ENCODE measurements at places on chromosomes 12 and 14.

- peak; percentile 24 for DNase-seq
These were observed at the start of gene C14orf93 for GRCh38 chr14:23009939-23010726. C14orf93 (minus strand) TSS chr14:23010143; CDS start chr14:22999023, 11,120 bp downstream.

DNA sequence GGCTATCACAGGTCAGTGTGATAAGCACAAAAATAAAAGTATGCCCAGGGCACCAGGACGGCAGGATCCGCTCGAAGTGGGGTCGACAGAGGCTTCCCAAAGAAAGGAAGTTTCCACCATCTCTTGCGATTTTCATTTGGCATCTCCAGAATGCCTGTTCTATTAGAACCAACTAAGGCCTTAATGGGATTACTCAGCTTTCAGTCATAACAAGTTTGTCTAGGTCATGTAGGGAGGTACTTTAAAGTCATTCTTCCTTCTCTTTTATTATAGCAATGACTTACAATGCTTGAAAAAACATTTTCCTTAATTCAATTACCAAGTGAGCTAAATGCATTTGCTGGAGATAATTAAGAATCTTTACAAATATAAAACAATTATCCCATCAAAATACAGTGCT lies 83.6 kb upstream of the DIO3 start:
- DNase-seq, result no peak

DNA sequence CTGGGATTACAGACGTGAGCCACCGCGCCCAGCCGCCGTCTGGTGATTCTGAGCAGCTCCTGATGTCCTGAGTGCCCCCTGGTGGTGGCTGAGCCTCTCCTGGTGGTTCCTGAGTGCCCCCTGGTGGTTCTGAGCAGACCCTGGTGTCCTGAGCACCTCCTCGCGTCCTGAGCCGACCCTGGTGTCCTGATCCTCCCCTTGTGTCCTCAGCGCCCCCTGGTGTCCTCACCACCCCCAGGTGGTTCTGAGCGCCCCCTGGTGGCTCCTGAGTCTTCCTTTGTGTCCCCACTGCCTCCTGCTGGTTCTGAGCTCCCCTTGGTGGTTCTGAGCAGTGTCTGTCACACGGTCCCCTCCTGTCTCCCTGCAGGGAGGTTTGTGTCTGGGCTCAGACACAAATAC lies 1304.9 kb downstream of the TMEM121 start:
- DNase-seq, result no peak

- no peak for DNase-seq
These were observed 73.4 kb downstream of the FRMD6 start for GRCh38 chr14:51725061-51725460.

- DNase-seq, result no peak
These were observed 39.8 kb upstream of the NUAK1 start for GRCh38 chr12:106178562-106178961.

GRCh38 chr12:120470150-120470784 lies 719 bp upstream of the SRSF9 start:
- no peak for DNase-seq

DNA sequence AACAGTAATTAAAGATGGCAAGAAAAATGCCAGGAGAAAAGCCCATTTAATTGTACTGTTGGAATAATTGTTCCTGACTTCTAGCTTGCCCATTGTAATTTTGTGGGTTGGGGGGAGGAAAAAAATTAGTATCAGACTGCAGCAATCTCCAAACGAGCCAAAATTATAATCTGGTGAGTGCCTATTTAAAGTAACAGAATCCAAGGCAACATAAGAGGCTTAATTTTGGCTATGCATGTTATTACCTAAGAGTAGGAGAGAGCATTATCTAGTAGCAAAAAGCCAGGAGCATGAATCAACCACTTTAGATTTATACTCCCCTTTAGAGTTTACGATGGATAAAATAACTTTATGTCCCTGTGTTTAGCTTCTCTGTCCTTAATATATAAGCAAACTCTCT lies 14.6 kb upstream of the DENND5B start:
- DNase-seq, result no peak

DNA sequence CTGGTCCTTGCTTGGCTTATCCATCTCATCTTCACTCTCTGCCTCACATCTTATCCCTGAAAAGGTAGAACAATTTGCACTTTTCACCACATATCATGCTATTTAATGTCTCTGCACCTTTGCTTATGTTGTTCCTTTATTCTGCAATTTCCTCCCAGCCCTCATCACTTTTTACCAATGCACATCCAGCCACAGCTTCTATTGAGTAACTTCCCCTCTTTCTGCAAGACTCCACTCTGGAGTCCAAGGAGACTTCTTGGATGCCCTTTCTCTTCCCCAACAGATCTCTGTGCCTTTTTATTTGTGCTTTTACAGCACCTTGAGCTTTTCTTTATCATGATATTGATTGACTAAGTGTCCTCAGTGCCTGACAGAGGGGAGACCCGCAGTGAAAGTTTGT lies 797.1 kb downstream of the VRK1 start:
- DNase-seq, result no peak

GRCh38 chr14:66281036-66281776 lies 205.0 kb upstream of the CCDC196 start:
- no peak for DNase-seq

DNA sequence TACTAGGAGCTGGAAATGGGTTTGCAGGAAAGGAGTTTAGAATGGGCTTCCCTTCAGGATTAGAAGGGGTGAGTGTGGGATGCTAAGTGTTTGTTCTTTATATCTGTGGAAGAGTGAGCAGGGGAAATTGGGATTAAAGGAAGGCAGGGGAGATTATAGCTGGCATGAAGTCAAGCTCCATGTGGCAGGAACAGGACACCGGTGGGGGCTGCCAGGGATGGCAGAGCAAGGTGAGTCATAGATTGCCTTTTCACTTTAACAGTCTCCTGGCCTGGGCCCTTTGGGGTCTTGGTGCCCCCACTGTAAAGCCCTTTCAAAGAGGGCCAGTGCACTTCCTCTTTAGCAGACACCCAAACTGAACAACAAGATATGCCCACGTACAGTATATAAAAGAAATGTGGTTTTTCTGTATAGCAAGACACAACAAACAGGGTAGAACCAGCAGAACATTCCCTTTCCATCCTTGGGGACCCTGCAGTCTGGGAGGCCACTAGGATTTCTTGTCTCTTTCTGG lies 23.1 kb upstream of the FBXO21 start:
- DNase-seq, result no peak

DNA sequence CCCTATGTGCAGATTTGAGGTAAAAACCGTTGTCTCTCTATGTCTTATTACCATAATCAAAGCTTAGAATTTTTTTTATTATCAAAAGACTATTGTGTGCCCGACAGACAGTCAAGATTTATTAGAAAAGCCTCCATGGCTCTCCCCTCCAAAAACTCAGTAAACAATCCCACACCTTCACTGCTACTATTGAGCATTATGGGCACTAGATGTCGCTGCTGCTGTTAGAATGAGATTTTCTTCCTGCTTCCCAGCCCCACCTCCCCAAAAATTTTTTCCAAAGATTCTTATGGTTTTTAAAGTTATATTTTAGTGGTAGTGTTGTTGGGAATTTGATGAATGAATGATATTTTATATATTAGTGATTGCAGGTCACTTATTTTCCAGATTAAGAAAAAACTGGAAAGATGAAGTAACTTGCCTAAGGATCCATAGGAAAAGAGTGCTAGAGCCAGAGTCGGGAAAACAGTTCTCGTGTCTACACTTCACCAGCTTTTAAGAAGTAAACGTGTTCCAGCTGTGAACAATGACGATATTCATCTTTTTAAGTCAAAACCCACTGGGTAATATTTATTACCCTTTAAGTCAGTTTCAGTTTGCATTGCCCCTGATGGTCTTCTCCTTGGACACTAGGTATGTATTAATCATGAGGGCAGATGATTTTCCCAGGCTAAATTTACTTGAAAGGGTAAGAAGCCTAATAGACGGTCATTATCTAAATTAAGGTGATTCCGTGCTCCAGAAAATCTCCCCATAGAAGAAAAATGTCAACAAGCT lies 12.2 kb upstream of the FOXG1 start:
- no peak for DNase-seq

DNA sequence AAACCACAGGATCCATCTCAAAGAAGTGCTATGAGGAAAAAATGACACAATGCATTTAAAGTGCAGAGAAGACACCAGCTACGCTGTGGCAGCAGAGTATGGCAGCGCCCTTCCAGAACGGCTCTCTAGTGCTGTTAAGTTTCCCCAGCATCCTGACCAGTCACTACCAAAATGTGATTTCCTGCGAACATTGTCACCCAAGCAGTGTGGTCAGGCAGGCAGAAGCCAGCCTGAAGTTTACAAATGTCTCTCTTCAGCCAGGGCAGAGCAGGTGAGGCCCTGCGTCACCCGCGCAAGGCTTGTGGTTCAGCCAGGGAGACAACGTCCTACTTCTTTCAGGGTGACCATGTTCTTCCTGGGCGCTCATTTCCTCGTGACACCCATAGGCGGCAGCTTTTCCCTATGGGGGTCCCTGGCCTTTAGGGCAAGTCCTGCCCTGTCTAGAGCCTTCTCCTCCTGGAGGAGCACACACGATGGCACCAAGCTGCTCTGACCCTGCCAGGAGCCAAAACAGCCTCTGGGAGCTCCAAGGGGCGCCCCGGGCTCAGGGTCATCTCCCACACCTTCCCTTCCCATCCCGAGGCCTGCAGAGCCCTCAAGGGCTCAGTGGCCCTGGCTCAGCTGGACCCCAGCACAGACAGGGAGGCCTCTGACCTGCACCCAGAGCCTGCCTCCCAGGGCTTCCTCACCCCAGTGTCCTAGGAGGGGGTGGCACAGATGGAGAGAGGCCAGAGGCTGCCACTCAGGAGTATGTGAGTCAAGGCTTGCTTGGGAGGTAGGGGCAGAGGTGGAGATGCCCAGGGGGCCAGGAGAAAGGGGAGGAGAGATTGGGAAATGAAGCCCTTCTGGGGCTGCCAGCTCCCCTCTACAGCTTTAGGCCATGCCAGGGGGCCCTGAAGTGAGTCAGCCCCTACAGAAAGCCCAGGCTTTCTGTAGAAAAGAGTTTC lies 41.9 kb downstream of the PSMA6 start:
- DNase-seq, result no peak

DNA sequence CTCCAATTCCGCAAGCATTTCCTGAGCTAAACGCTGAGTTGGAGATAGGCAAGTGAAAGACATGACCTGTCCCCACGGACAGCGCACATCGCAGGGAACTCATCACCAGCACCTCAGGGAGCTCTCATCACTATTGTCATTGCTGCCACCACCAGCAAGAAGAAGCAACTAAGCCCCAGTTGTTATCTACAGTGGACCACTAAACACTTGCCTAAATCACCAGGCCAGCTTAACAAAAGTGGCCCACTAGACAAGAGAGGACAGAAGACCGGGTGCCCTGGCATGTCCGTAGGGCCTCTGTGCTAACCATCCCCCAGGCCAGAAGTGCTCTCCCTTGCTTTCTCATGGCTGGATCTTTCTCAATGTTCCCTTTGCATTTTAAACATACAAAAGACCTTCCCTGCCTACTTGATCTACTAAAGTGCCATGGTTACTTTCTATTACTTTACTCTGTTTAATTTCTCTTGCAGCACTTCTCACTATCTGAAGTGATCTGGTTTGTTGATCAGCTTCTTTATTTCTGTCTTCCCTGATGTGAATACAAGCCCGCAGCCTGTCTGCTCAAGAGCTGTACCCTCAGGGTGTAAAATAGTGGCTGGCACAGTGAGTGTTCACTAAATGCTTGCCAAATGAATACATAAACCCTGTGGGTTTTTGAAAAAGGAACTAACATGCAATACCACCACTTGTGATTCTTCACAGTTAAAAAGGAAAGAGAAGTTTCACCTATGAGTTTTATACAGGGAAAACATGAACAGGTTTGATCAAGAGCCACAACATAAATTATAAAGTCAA lies 60.9 kb upstream of the RFLNA start:
- no peak for DNase-seq

DNA sequence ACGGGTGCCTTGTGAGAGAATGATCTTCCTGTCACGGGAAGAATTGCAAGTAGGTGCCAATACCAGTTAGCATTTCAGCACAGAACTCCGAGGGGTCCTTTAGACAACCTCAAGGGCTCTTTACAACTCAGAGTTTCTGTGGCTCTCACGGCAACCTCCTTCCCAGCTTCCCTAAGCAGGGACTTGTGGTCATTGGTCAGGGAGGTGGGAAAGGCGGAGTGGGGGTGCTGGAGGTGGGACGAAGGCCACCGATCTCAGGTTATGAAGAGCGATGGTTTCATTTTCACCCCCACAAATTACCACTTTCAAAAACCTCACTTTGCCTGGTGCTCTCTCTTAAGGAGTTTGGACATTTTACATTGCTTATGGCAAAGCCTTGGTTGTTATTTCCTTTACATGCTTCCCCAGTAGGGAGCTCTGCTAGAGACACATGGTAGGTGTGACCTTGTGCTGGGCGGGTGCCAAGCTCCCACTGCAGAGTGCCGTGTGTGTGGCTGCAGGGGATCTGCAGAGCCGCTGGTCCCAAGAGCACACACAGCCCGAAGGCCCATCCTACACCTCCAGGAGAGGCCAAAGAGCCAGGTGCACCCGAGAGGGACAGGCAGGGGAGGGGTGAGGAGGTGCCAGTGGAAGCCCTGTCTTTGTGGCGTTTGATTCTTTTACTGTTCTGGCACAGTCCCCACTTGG lies 21.4 kb downstream of the BCL2L14 start:
- no peak for DNase-seq

DNA sequence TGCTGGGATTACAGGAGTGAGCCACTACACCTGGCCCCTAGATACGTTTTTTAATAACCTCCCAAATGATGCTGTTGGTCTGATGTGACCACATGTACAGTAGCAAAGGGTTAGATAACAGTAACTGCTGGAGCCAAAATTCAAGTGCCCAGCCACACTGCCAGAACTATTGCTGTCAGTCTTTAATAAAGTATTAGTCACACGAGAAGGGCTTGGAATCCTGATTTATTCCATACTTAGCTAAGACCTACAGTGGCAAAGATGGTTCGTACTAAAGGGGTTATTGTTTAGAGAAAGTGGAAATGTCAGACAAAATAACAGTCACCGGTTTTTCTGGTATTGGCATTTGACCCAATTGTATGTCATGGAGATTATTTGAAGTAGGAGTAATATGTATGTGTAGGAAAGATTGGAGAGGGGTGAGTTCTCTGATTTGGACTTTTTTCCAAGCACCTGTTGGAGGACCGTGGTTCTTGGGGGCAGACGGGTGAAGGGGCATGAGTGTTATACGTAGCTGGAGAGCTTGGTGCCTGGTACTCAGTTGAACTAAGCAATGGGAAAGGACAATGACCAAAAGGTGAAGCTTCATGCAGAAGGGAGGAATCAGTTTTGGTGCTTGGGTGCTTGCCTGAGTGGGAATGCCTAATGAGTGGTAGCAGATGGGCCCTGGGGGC lies 9.7 kb downstream of the TUBA1C start:
- no peak for DNase-seq

- DNase-seq, result no peak
These were observed 24.3 kb upstream of the CPM start for GRCh38 chr12:68957273-68957672.

DNA sequence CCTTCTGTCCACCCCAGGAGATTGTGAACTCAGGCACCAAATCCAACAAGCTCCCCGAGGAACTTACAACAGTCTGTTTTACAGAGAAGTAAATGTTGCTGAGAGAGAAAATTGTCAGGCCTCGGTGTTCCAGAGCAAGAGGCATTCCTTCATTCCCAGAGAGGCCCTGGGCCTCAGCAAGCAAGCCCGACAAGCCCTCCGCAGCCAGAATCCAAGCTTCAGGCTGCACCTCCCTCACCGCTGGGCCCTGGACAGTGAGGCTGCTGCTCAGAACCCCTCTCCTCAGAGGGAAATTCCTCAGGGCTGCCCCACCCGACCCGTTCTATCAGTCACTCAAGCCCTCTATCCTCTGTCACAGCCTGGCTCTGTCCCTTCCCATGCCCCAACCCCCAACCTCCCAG lies 56.4 kb downstream of the ZFP36L1 start:
- no peak for DNase-seq

Measured in NCI-H1048 (cell line).